Upper lobe of left lung (tissue), 6 donors: ENCODE measurements at places on chromosomes 5 and 9. TPM values are rescaled to one million over a fixed set of nuclear protein-coding genes. Genes with fewer than 3 reads are reported as not detected.

The MLANA gene
- not detected for total RNA-seq

The CDX1 gene
- total RNA-seq = not detected

DNA sequence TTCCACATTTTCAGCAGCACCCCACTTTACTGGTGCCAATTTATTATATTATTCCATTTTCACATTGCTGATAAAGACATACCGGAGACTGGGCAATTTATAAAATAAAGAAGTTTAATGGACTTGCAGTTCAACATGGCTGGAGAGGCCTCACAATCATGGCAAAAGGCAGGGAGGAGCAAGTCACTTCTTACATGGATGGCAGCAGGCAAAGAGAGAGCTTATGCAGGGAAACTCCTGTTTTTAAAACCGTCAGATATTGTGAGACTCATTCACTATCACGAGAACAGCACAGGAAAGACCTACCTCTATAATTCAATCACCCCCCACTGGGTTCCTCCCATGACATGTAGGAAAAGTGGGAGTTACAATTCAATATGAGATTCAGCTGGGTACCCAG is 641.8 kb upstream of the MEF2C start:
- DNase-seq = no peak

- no peak for DNase-seq
These were observed 347.1 kb downstream of the EBF1 start for GRCh38 chr5:158752656-158752973.

GRCh38 chr5:28726815-28727214 is 1688.4 kb upstream of the CDH9 start:
- DNase-seq = no peak
